Amniotic stem cell (primary cell): ENCODE measurements at places on chromosomes 16 and 17.

DNA sequence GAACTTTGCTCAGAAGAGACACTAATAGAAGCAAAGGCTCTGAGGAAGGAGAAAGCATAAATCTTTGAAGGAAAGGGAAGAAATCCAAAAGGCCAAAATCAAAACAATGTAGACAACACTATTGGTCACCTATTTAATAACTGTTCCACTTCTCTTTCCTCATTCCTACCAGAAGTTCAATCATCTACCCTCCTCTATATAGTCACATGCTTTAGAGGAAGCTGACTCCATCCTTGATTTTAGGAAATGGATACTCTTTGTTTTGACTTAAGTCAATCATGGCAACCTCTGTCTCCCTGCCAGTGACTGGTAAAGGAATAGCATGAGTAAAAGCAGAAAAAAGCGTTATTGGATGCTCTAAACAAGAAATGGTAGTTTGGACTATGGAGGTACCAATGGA is 7.3 kb downstream of the BRIP1 start:
- DNase-seq: no peak

DNA sequence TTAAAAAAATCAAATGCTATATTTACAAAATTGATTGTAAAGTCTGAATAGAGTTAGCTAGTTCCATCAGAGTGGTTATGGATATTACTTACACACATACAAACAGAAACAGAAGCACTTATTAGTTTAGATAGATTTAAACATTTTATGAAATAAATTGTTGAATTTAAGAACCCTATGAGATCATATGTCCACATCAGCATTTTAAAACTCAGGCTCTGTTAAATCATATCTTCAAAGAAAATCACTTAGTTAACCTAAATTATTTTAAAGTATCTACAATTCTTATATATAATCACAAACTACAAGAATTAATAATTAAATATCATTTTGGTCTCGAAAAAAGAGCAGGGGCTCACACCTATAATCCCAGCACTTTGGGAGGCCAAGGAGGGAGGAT is 42.5 kb downstream of the HELZ start:
- DNase-seq: no peak

DNA sequence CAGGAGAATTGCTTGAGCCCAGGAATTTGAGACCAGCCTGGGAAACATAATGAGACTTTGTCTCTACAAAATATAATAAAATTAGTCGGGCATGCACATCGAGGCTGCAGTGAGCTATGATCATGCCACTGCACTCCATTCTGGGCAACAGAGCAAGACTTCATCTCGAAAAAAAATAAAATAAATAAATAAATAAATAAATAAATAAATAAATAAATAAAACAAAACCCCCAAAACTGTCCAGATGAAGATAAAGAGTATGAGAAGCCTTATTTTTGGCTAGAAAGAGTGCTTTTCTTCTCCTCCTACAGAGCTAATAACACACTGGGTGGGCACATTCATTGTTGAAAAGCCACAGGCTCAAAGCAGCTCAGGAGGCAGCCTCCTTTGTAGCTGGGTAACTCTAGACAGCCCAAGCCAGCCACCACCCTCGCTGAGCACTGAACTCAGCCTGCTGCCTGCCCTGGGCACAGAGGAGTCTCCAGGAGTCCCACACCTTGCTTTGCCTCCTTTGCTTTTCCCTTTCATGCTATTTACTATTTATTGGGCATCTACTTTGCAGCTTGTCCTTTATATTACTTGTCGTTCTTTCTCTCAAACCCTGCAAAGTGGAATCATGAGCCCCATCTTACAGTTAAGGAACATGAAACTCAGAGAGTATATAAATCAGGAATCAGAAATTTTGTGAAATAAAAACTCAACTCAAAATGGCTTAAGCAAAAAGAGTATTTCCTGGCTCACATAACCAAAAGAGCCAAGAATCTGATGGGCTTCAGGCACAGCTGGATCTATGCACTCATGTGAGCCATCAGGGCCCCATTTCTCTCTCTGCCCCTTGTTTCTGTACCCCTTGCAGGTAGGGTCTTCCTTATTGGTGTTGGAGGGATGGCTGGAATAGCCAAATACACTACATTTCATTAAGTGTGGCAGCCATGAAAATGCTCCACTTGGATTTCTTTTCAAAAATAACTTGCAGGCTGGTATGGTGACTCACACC is 18.1 kb upstream of the C16orf87 start:
- DNase-seq: no peak

DNA sequence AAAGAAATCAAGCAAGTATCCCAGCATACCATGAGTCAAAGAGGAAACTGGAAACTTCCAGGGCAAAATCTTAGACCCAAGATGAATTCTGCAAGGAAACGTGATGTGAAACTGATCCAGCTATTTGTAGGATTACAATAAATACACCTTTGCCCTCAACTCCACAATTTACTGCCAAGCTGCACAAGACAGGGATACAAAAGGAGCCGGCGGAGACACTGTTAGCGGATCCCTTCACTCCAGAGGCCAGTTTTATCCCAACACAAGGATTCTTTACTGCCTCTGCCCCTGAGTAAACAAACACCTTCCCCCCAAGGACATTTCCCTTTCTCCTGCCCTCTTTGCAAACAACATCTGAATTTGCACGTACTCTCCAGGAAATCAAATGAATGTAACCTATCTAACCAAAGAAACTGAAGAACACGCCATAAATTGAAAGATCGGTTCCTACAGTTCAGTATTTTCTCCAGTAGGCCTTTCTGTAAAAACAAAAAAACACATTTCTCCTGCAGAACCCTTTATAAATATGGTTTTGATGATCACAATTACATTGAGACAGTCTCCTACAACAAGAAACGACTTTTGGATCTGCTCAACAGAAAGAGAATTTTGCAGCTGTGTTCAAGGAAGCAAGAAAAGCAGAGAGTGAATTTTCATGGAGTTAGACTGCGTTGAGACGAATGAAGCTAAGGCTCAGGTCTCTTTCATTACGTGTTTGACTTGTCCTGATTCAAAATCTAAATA is 1.4 kb upstream of the CBX2 start:
- no peak for DNase-seq

DNA sequence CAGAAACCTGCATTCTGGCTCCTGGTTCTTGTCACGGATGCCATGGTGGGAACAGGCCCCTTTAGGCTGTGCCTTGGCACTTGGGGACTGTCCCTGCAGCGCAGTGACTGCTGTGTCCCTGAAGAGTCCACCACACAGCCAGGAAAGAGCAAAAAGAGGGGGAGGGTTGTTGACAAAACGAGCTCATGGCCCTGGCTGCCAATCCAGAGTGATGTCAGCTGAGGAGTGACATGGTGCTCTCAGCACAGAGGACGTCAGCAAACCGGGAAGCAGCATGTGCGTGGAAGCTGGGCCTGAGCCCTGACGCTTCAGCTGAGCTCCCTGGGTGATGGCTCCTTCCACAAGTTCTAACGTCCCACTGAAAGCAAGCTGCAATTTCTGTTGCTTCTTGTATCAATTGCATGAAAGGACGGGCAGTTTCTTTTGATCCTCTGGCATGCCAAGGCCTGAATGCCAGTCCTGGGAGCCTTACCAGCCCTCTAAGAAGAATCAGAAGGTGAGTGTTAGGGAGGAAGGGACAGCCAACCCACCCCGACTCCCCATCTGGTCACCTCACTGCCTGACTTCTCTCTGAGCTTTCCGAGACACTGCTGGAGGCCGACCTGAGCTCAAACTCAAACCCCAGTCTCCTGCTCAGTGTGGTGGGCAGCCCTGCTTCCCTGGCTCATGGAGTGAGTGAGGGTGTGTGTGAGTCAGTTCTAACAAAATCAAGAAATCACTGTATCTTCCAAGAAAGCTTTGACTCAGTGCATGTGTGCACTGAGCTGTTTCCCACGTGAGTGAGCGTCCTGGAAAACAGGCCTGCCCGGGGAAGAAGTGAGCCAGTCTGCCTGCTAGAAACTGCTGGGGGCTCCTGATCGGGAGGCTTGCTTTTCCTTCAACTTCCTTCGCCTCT is 14.7 kb upstream of the WNT3 start:
- peak; percentile 25 for DNase-seq

DNA sequence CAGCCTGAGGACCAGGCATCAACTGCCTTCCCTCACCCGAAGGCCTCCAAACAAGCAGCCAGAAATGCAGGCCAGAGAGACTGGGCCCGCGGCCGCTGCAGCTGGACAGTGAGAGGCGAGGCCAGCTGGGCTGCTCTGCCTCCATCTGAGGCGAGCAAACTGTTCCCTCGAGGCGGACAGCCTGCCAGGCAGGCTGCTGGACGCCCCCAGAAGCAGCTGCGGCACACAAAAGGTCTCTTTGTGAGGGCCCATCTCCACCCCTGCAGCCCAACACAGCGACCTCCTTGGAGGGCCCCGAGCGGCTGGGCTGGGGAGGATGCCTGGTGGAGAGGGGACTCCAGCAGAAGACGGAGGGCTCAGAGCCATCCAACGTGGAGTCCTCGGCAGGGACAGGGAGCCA is 4.7 kb downstream of the CORO7 start:
- DNase-seq: no peak

DNA sequence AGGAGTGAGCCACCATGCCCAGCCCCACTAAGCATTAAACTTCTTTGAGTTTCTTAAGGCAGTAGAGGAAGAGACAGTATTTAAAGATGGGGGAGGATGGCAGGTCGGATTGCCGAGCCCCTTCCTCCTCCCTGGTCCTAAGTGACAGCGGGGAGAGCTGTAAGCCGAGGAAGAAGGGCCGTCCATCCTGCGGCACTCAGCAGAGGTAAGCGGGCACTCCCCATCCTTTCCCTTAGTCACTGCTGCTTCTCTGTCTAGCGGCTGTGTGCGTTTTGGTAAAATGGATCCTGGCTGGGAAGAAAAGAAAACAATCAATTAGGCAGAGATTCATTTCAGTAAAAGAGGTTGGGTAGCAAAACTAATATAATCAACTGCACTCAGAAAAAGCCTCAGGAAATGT is 13.9 kb downstream of the DNAAF1 start:
- no peak for DNase-seq

DNA sequence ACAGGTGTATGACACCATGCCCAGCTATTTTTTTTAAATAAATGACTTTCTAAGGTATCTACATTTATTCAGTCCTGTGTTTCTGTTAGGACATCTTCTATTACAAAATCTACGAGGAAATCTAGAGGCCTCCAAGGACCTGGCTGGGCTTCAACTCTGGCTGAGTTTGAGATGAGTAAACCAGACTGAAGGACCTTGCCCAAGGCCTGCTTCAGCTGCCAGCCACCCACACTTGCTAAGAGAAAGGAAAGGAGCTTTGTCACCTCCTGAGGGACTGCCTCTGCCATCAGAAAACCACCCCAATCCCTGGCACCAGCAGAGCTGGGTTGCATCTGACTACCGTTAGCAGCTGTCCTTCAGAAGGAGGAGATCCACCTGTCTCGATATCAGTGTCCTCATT is 1.3 kb upstream of the MYO1D start:
- no peak for DNase-seq

DNA sequence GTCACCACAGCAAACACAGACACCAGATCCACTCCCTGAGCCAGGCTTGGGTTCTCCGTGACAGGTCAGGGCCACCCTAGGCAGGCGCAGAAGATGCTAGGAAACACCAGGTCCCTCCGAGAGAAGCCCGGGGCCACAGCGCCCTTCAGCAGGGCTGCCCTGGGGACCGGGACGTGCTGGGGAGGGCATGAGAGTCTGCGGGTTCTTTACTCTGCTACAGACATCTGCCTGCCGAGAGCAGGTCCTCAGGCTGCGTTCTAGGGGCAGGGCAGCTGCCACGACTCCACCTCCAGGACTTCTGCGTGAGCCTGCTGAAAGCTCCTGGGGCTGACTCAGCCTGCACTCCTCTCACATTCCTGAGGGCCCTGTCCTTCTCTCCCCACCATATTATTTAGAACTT is 11.4 kb downstream of the MYLK3 start:
- no peak for DNase-seq

- DNase-seq: no peak
Observed at GRCh38 chr17:13302983-13303382, 285.2 kb upstream of the ELAC2 start.

DNA sequence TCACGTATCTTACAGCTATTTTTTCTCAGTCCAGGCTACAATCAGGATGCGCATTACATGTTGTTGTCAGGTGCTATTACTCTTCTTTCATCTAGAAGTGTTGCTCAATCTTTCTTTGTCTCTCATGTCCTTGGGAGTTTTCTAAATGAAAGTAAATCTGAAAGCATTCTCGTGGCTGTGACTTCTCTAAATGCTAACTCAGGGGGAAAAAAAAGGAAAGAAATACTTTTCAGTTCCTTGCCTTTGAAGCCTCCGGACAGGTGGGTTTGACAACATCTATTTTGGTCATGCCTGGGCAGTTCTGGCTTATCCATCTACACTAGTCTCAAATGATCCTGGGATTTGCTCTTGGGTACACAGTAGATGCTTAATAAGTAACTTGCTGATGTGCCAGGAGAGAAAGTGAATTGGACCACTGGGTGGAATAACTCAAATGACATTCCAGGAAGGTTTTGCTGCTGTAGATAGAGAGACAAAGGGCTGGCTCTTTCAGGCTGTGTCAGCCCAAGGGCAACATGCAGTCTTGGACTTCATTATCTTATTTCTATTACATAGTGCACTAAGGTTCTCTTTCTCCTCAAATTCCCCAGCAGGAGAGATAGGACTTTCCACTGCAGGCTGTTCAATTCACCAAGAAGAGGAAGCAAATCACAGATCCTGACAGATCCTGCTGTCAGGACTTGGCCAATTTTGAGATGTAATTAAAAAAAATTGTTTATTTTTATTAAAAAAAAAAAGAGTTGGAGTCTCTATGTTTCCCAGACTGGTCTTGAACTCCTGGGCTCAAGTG is 63.6 kb upstream of the NFAT5 start:
- no peak for DNase-seq

- no peak for DNase-seq
Observed at GRCh38 chr16:52621651-52622050, 74.7 kb upstream of the TOX3 start.

GRCh38 chr17:42334677-42335076 is 46.4 kb downstream of the STAT5A start:
- no peak for DNase-seq

GRCh38 chr16:15949210-15950160 is at the start of gene ABCC1:
Gene ABCC1, plus strand, starts transcription at chr16:15949616. Its CDS starts 136 bp downstream, at chr16:15949752.
- no peak for DNase-seq

- no peak for DNase-seq
Observed at GRCh38 chr16:48892893-48893292, 282.9 kb upstream of the N4BP1 start.

DNA sequence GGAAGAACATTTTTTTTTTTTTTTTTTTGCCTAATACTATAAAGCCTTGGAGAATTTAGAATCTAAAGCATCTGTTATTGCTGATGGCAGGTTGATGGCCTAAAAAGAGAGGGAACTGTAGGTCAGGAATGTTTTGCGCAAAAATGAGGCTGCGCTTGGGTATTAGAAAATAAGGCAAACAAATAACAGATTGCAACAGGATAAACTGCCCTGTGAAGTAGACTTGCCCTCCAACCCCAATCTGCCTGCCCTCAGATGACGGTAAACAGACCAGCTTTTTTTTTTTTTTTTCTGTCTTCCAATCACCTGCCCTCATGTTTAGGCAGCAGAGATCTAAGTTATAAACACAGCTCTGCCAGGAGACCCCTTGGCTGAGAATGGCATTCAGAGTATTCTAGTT is 3.8 kb upstream of the DHX8 start:
- DNase-seq: no peak

GRCh38 chr17:1834380-1835149 is 4.8 kb downstream of the RPA1 start:
- DNase-seq: no peak

- DNase-seq: no peak
Observed at GRCh38 chr17:16911141-16911937, 60.6 kb downstream of the TNFRSF13B start.

GRCh38 chr17:6893382-6894205 is 62.1 kb upstream of the TEKT1 start:
- no peak for DNase-seq

- no peak for DNase-seq
Observed at GRCh38 chr17:31573861-31574260, 182.4 kb downstream of the RAB11FIP4 start.

GRCh38 chr16:30567991-30568638 is 3.4 kb downstream of the ZNF688 start:
- DNase-seq: no peak
